ENCODE measurements at places on chromosomes 7 and 10. TPM values are rescaled to one million over a fixed set of nuclear protein-coding genes. Genes with fewer than 3 reads are reported as not detected.
A peak's percentile ranks its signal among the peaks of the same experiment; 100 is the strongest.

Gene PLAC9
- not detected for total RNA-seq

Gene OR2A5
- not detected for total RNA-seq

Gene STEAP4
- not detected for total RNA-seq

Gene TYW1
- 16.4 TPM for total RNA-seq

- H3K36me3 ChIP-seq = peaks cover 2% of the 10 kb centered on the region
- peaks cover 76% of the 10 kb centered on the region for H3K4me1 ChIP-seq
- peak overlapping the region; percentile 73 for H3K4me3 ChIP-seq
- peak overlapping the region; percentile 94 for H3K27ac ChIP-seq
Measured at GRCh38 chr10:6141296-6142151, 52.7 kb downstream of the RBM17 start.

DNA sequence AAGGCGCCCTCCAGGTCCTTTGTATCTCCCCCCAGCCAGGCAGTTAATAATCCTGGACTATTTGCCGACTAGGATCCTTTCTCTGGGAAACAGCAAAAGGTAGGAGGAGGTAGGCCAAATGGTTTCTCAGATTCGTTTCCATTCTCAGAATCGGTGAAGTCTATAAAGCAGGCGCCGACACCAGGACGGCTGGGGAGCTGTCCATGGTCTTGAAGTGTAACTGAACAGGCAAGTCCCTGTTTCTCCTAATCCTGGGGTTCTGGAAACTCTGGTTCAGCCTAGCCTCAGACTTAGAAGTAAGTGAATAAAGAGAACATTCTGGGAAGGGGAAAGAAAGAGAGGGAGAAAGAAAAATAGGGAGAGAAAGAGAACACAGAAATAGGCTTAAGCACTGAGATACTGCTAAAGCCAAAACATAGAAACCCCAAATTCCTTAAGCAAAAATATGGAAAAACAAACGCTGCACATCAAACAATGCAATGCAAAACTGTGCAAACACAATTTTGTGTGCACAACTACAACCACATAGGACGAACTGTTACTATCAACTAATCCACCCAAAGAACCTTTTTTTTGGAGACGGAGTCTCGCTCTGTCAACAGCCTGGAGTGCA is 11.1 kb upstream of the INA start:
- no peaks in the 10 kb centered on the region for H3K36me3 ChIP-seq
- no peaks in the 10 kb centered on the region for H3K4me1 ChIP-seq
- no peak overlapping the region for H3K27ac ChIP-seq

DNA sequence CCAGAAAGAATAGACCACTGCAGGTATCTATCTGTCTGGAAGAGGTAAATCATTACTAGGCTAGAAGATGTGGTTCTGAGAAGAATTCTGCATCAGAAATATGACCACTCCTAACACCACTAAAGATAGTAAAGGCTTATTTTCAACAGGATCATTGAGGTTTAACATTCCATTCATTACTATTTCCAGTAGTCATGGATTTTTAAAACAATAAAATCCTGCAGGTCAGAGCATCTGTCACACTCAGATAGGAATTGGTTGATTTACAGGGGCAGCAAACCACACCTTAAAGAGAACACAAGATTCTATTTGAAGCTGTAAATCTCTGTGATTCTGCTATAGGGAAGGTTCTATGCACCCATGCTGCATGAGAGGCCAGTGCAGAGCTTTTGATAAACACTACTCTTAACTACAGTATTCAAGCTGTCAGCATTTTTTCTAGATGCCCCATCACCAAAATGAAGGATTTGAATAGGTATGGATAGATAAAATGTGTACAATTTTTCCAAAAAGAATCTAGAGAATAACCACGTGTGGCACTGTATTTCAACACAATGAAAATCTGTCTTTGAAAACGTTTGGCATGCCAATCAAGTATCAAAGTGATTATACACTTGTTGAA is 14.6 kb downstream of the LRRC17 start:
- H3K36me3 ChIP-seq = no peaks in the 10 kb centered on the region
- H3K27ac ChIP-seq = no peak overlapping the region
- no peaks in the 10 kb centered on the region for H3K4me1 ChIP-seq
- no peak overlapping the region for H3K4me3 ChIP-seq
- H3K27me3 ChIP-seq = no peaks in the 10 kb centered on the region

GRCh38 chr7:28017372-28017771 is 163.2 kb downstream of the JAZF1 start:
- H3K27me3 ChIP-seq = no peaks in the 10 kb centered on the region
- no peak overlapping the region for H3K27ac ChIP-seq
- no peak for DNase-seq
- no peak overlapping the region for H3K4me3 ChIP-seq
- peaks cover 2% of the 10 kb centered on the region for H3K4me1 ChIP-seq

DNA sequence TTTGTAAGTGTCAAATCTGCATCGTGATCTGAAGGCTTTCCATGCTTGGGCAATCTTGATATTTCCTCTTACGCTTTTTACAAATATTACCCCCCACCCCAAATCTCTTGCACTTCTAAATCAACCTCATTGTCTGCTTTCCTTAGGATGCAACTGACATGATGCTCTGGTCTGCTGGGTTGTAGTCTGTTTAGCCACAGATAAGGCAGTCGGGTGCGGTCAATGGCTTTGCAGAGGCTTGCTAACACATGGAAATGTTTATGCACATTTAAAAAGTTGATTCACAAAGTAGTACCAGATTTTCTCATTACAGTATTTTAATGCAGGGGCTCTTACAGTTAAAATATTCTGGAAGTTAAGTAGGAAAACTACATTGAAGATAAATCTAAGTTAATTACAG is 172.5 kb downstream of the BAMBI start:
- no peak overlapping the region for H3K27ac ChIP-seq
- no peak for DNase-seq
- H3K27me3 ChIP-seq = peaks cover 4% of the 10 kb centered on the region

GRCh38 chr7:332020-332517 is 42.1 kb downstream of the FOXL3 start:
- no peaks in the 10 kb centered on the region for H3K27me3 ChIP-seq
- no peak overlapping the region for H3K4me3 ChIP-seq
- H3K27ac ChIP-seq = no peak overlapping the region
- no peaks in the 10 kb centered on the region for H3K36me3 ChIP-seq
- no peak for DNase-seq
- peaks cover 5% of the 10 kb centered on the region for H3K4me1 ChIP-seq

DNA sequence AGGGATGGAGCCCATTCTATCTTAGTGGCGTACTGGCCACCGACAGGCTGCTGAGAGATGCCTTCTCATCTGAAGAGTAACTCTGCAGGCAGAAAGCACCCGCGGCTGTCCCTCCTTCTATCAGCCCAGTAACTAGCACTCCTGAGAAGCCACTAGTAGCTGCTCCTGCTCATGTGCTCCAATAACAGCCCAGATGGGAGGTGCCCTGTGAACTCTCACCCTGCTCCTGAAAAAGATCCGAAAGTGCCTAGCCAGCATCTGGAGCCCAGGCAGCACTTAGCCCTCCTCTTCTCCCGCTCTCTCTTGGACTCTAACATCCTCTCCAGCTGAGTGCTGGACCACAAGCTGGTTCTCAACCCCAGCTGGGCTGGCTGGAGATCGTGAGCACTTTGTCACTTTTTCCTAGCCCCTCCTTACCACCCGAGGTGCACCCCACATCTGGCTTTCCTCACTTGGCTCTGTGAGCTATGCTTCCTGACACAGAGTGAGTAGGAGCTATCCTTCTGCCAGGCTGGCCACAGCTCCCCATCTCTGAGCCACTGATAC is 239.2 kb downstream of the GRID1 start:
- DNase-seq = no peak
- no peak overlapping the region for H3K27ac ChIP-seq
- no peaks in the 10 kb centered on the region for H3K36me3 ChIP-seq
- H3K4me1 ChIP-seq = no peaks in the 10 kb centered on the region

DNA sequence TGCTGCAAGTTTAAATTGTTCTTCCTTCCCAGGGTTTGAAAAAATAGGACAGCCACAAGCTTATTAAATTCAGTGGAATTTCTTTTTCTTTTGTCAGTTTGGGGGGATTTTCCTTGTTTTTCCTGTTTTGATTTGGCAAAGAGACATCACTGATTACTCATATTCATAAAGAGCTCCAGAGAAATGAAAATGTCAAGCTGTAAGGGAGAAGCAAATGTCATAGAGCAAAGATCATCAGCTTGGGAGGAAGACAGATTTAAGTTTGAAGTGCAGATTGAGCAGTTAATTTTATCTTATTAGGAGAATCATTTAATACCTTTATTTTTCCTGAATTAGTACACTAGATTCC is 255.8 kb upstream of the PHYHIPL start:
- peaks cover 2% of the 10 kb centered on the region for H3K27me3 ChIP-seq
- H3K27ac ChIP-seq = no peak overlapping the region
- no peaks in the 10 kb centered on the region for H3K36me3 ChIP-seq
- H3K4me1 ChIP-seq = no peaks in the 10 kb centered on the region
- H3K4me3 ChIP-seq = no peak overlapping the region

GRCh38 chr7:43905209-43905946 is 1.0 kb downstream of the URGCP start:
- H3K4me3 ChIP-seq = peak overlapping the region; percentile 90
- H3K27ac ChIP-seq = peak overlapping the region; percentile 80
- peaks cover 37% of the 10 kb centered on the region for H3K4me1 ChIP-seq
- DNase-seq = no peak
- no peaks in the 10 kb centered on the region for H3K27me3 ChIP-seq

- no peak for DNase-seq
- no peaks in the 10 kb centered on the region for H3K4me1 ChIP-seq
- H3K27ac ChIP-seq = no peak overlapping the region
- no peaks in the 10 kb centered on the region for H3K27me3 ChIP-seq
- no peaks in the 10 kb centered on the region for H3K36me3 ChIP-seq
- no peak overlapping the region for H3K4me3 ChIP-seq
Measured at GRCh38 chr7:31835471-31835870, 148.5 kb downstream of the PPP1R17 start.

DNA sequence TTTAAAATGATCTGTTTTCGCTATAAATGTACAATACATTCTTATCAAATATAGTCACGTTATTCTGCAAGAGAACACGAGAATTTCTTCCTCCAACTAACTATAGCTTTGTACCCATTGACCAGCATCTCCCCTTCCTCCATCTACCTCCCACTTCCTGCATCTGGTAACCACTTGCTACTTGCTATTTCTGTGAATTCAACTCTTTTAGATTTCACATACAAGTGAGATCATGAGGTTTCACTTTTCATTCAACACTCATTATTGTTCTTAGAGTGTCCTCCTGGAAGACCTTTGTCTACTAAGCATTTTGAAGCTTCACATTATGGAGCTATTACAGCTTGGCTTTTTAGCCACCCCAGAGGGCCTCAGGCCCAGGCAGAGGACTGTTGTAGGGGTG is 741.3 kb upstream of the FZD8 start:
- H3K36me3 ChIP-seq = no peaks in the 10 kb centered on the region
- H3K4me3 ChIP-seq = no peak overlapping the region
- no peak for DNase-seq
- no peaks in the 10 kb centered on the region for H3K27me3 ChIP-seq
- no peaks in the 10 kb centered on the region for H3K4me1 ChIP-seq

DNA sequence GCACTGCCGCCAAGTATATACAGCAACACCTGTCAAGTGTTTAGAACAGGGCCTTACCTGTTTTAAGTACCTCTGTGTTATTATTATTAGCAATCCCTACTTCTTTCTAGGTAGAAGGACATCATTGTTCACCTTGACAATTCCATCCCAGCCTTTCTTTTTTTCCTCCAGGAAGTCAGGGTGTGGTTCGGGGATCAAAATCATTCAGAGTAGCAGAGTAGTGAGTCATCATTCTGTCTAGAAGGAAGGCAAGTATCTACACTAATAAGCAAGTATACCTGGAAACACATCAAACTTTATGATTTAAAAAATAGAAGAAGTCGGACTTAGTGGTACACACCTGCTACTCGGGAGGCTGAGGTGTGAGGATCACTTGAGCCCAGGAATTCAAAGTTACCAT is 25.5 kb upstream of the CAPZA2 start:
- H3K27me3 ChIP-seq = peaks cover 14% of the 10 kb centered on the region
- no peak overlapping the region for H3K4me3 ChIP-seq
- no peak overlapping the region for H3K27ac ChIP-seq
- no peaks in the 10 kb centered on the region for H3K36me3 ChIP-seq
- no peaks in the 10 kb centered on the region for H3K4me1 ChIP-seq

DNA sequence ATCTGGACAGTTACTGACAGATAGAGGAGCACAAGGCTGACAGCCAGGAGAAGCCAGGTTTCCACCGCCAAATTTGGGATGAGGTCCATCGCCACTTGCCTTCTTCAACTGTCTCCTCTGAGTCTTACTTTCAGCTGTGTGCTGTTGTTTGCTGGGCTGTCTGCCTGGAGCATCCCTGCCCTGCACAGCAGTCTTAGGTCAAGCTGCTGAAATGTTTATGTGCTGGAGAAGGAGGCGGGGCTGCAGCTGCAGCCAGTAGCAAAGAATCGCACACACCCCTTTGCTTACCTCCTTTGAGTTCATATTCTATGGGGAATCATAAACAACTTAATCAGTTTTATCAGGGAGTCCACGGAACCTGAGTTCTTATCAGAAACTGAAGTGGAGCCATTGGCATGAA is 20.1 kb upstream of the CYP3A5 start:
- no peak overlapping the region for H3K27ac ChIP-seq
- no peak for DNase-seq
- H3K4me1 ChIP-seq = no peaks in the 10 kb centered on the region
- no peaks in the 10 kb centered on the region for H3K27me3 ChIP-seq
